ENCODE measurements at places on chromosomes 16 and 17.

DNA sequence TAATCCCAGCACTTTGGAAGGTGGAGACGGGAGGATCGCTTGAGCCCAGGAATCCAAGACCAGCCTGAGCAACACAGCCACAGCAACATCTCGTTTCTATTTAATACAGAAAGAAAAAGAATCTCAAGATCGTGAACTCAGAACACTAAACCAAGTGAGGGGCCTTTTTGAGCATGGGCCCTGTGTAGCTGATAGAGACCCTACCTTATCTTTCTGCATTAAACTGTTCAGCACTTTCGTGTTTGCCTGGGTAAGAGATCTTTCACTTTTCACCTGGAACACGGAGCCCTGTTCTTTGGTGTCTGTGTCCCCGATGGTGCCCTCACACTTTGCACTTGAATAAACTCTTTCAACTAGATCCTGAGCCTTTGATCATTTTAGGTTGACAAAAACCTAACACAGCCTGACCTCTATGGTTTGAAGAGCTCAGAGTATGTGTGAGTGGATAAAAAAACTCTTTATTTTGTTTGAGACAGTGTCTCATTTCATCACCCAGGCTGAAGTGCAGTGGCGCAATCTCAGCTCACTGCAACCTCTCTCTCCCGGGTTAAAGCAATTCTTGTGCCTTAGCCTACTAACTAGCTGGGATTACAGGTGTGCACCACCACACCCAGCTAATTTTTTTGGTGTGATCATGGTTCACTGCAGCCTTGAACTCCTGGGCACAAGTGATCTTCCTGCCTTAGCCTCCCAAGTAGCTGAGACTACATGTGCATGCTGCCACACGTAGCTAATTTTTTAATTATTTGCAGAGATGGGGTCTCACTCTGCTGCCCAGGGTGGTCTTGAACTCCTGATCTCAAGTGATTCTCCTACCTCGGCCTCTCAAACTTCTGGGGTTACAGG is 83.8 kb upstream of the GRIN2A start:
- DNase-seq, result no peak

DNA sequence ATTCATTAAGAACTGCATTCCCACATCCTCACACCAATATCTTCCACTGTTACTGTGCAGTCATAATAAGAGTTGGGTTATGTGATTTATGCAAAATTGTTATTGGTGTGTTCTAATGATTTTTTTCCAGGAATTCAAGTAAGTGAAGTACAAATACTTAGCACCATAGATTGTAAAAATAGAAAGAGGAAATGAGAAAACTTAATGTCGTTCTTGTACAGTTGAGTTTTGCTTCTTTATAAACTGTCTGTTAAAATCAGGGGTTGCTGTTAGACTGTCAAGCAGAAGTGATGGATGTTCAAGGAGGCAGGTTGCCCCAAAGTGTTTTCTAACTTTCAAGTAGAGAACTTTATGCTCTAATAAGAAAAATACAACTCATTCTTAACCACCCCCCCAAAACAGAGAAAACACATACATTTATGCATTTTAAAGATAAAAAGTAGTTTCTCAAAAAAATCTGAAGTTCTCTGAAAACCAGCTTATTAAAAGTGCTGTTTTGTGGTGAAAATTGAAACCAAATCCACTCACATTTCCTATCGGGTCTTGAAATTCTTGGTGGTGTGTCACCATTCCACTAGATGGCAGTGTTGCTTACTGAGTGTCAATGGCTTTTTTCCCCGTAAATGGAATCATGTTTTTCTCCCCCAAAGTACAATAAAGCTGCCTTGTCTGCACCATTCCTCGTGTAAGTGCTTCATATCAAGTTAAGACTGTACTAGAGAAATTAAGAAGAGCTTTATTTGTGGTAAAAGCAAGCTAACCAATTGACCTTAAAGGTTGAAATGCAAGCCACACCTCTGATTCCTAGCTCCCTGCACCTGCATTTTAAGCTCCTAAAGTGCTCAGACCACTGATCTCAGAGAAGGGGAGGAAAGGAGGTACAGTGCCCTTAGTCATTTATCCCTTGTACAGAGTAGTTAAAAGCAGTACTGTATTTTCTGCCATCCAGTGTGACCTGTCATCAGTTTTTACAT is 4.7 kb upstream of the IGSF6 start:
- DNase-seq, result peak; percentile 63

- no peak for DNase-seq
These were observed 8.0 kb upstream of the PIK3R6 start for GRCh38 chr17:8875436-8875835.

- peak; percentile 93 for DNase-seq
These were observed 34.3 kb downstream of the STAT5A start for GRCh38 chr17:42322382-42323267.

DNA sequence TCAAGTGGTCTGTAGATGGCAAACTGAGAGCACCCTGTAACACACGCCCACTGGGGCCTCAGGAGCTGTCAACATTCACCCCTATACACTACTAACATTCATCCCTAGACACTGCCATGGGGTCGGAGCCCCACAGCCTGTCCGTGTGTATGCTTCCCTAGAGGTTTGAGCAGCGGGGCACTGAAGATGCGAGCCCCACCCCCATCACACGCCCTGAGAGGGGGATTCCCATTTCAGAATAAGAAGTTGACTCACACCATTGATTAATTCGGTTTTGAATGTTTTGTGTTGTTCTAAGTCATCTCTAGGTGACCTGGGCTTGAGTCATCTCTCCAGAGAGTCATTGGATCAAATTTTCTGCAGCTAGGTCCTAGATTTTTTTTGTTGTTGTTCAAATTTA is 37.3 kb upstream of the MMD start:
- no peak for DNase-seq

- DNase-seq, result peak; percentile 71
These were observed at the start of gene METTL23 for GRCh38 chr17:76726776-76727718. METTL23 (plus strand) TSS chr17:76726839; CDS start chr17:76729711, 2,872 bp downstream.

DNA sequence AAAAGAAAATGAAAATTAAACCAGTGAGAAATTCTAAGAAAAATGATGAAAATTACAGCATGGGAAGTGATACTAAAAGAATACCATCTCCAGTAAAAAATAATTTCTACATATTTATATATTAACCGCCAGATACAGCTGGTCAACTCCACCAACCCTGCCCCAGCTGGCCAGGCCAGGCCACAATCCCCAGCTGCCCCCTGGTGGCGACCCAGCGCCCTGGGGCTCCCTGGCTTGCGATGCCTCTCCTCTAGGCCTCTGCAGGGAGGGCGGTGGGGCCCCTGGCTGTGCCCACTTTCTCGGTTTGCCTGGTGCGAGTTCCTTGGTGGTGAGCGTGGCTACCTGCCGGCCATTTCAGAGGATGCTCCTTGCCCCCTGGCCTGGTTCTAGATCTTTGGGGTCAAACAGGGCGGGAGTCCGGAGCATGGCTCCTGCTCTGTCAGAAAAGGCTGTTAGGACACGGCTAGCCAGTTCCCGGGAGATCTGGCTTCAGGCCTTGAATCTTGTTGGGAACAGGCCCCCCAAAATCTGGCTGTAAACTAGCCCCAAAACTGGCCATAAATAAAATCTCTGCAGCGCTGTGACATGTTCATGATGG is 14.5 kb downstream of the GLIS2 start:
- DNase-seq, result peak; percentile 82

- no peak for DNase-seq
These were observed 9.4 kb upstream of the HP start for GRCh38 chr16:72044825-72045359.

GRCh38 chr17:60077672-60078519 is 825 bp downstream of the HEATR6 start:
- DNase-seq, result no peak

DNA sequence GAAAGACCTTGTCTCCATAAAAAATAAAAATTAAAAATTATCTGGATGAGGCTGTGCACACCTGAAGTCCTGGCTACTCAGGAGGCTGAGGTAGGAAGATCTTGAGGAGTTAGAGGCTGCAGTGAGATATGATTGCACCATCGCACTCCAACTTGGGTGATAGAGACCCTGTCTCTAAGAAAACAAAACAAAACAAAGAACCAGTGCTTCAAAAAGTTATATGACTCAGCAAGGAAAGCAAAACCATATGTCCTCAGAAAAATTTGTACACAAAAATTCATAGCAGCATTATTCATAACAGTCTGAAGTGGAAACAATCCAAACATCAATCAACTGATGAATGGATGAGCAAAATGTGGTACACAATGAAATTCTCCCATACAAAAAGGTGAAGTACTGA is 48.9 kb downstream of the SLFN5 start:
- no peak for DNase-seq

GRCh38 chr17:13001991-13002615 is 15.7 kb downstream of the ELAC2 start:
- no peak for DNase-seq

DNA sequence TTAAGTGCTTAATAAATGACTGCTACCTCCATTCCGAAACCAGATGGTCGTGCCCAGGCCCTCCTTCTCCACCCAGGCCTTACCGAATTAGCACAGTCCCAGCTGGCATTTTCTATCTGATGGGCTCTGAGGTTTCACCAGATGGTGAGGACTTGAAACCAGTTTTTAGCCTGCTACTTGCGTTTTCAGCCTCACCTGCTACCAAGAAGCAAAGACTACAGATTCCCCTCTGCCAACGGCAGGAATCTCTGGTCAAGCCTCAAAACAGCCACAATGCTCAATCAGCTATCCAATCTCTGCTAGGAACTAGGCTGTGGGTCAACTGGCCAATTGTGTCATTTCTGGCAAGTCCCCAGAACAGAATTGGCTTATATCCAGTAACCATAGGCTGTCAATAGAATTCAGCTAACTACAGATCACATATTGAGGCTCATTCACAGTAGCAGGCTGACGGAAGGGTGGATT is 11.7 kb downstream of the PECAM1 start:
- DNase-seq, result no peak

- no peak for DNase-seq
These were observed 18.3 kb downstream of the PIK3R5 start for GRCh38 chr17:8947201-8947600.

DNA sequence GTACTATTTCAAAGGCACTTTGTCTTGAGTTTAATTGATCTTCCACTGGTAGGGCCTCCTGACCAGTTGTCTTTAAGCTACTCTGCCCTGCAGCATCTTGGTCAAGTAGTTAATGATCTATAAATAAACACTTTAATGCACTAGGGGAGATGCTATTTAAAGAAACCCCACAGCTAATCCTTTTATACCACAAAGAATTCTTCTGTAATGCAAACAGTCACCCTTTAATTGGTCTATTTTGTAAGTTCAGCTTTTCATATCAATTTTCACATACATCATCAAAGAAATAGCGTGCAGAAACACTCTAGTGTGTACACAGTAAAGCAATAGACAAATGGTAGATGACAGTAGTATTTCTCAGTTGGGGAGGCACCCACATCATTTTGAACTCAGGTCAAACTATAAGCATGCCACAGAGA is 70.3 kb downstream of the PMP22 start:
- DNase-seq, result no peak

- peak; percentile 8 for DNase-seq
These were observed 512 bp upstream of the ENDOV start for GRCh38 chr17:80414508-80414802.

- no peak for DNase-seq
These were observed 58.8 kb downstream of the CLEC19A start for GRCh38 chr16:19344224-19344801.

GRCh38 chr17:51010173-51010675 is 110.4 kb downstream of the SPAG9 start:
- no peak for DNase-seq

DNA sequence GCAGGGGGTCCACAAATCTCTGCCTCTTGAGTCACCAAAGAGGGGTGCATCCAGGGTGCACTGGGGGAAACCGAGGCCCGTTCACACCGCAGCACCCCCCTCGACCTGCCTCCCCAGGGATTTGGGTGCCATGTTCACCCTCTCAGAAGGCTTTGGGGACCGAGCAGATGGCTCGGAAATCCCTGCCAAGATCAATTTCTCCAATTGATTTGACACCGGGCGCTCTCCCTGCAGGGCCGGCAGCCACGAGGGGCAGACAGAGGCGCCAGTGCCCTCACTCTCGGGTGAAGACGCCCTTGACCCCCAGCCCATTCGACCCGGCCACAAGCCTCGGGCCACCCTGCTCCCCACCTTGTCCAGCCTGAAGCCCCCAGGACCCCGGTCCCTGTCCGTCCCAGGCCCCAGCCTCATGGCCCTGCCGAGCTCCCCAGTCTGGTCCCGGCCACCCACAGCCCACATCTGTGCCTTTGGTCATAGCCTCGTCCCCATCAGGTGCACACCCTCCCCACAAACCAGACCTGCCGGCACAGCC is 9.3 kb downstream of the SSTR5 start:
- DNase-seq, result no peak

GRCh38 chr17:48746916-48747444 is 18.4 kb upstream of the HOXB13 start:
- DNase-seq, result no peak

- peak; percentile 78 for DNase-seq
These were observed at the start of gene NGFR for GRCh38 chr17:49494986-49495841. NGFR (plus strand) TSS chr17:49495293; CDS start chr17:49495418, 125 bp downstream.

GRCh38 chr16:31734265-31734664 is 139.3 kb upstream of the ZNF267 start:
- DNase-seq, result no peak

DNA sequence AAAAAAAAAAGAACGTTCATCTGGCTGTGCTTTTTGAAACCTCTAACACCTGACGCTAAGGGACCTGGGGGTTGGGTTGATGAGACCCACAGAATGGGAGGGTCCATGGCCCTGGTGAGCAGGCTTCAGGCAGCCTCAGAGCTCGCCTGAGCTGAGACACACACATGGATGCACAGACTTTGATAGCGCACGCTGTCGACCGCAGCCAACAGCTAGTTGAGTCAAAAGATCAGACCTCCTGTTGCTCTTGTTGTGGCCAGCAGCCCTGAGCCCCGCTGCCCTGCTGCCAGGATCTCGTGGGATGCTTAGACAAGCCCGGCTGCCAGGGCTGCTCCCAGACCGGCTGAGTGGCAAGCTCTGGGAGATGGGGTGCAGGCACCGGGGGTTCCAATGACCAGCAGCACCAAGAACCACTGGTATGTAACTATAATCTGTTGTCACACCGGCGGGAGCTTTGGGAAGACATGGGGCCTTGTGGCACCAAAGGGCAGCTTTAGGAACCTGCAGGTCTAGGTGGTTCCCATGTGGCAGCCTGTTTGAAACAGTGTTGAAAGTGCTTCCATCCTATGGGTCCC is 20.0 kb upstream of the MEAK7 start:
- DNase-seq, result no peak

DNA sequence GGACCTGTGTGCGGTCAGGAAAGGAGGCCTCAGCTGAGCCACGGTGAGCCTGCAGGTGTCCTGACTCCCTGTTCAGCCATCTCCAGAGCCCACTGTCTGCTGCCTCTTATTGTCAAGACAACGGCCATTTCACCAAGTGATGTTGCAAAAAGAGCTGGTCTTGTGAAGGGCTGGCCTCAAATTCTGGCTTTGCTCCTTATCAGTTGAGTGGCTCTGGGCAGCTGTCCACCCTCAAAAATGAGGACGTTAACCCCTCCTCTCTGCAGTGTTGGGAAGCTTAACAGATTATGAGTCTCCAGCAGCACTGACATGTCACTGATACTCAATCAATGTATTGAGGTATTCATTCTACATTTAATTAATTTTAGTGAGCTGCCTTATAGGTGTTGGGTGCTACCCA is 171.1 kb upstream of the TOX3 start:
- DNase-seq, result no peak

Data from HEK293T (cell line).